Cardiac septum (tissue), 1 donor: ENCODE measurements at places on chromosomes 7 and 10. TPM values are rescaled to one million over a fixed set of nuclear protein-coding genes. Genes with fewer than 3 reads are reported as not detected.

DNA sequence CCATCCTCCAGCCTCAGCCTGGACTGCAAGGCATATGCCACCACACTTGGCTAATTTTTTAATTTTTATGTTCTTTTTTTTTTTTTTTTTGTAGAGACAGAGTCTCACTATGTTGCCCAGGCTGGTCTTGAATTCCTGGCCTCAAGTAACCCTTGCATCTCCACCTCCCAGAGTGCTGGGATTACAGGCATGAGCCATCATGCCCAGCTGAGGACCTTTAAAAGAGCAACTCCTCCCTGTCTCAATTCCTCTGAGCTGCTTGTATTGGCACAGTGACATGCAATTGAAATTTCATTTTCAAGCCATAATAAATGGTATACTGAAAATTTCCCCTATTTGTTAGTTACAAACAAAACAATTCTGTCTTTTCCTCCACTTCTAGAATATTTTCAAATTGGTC is 19.5 kb downstream of the DNAJB9 start:
- DNase-seq, result no peak

The OPN4 gene
- not detected for total RNA-seq

DNA sequence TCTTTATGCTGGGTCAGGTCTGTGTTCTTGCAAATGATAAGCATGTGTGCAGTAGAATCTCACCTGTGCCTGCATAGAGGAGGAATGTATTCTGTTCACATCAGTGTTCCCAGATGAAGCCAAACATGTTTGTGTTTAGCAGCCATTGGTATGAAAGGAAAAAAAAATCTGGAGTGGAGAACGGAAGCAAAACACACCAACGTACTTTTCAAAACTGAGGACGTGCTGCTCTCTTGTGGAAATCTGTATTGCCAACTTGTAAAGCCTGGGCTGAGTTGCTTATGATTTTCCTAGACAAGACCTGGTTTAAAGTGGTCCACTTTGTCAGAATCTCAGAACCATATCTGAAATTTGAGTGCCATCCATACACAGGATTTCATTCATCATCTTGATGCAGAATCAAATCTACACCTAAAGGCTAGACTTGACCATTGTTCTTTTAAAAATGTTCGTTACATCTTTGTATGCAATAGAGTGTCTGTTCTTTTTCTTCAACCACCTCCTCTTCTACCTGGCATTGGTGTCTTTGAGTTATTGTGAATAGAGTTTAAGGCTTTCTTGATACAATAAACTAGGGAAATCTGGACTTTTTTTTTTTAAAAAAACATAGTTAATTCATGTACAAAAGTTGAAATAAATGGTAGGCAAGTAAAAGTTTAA is 367.7 kb downstream of the PHF14 start:
- DNase-seq, result no peak

DNA sequence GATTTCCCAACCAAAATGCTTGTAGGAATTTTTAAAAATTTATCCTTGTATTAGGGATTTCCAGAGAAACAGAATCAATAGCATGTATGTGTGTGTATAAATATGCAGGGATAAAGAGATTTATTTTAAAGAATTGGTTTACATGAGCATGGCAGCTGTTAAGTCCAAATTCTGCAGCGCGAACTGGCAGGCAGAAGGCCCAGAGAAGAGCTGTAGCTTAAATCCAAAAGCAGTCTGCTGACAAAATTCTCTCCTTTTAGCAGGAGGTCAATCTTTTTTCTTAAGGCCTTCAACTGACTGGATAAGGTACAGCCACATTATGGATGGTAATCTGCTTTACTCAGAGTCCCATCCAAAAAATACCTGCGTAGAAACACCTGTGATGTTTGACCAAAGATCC is 42.0 kb downstream of the PRR15 start:
- DNase-seq, result no peak

The CAMK1D gene
- 3.2 TPM for total RNA-seq

GRCh38 chr7:112573302-112574039 is 92.7 kb downstream of the LSMEM1 start:
- DNase-seq, result no peak

GRCh38 chr10:123885406-123886170 is 6.0 kb downstream of the CPXM2 start:
- DNase-seq, result no peak

GRCh38 chr7:883055-884021 is 7.0 kb downstream of the GET4 start:
- no peak for DNase-seq

The UCN3 gene
- total RNA-seq, result not detected

The TMEM176B gene
- total RNA-seq, result 44.9 TPM

DNA sequence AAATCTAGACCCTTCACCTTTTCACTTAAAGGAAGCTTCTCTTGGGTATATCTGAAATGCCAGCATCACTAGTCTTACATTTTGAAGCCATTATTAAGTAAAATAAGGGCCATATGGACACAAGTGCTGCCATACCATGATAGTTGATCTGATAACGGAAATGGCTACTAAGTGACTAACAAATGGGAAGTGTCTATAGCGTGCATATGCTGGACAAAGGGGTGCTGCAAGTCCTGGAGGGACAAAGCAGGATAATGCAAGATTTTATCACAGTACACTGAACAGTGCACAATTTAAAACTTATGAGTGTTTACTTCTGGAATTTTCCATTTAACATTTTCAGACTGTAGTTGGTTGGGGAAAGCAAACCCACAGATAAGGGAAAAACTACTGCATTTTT is 117.9 kb downstream of the ELMO1 start:
- DNase-seq, result no peak

- no peak for DNase-seq
These were observed 10.8 kb downstream of the CHST15 start for GRCh38 chr10:124082555-124082954.

DNA sequence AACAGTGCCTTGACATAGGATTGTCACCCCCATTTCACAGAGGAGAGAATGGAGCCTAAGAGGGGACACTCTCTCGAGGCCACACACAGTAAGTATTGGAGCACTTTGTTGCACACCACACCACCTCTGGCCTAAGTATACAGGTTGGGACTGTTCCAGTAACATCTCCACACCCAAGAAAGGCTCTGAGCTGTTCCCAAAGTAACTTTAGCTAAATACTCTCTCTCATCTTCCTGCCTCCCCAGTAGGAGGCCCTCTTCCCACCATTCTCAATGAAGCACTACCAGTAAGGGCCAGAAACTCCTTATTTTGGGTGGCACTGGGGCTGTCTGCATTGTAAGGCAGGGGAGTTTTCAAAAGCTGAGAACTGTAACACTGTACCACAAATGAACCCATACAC is 189.5 kb downstream of the ZNF438 start:
- no peak for DNase-seq

- no peak for DNase-seq
These were observed 213.1 kb downstream of the HECW1 start for GRCh38 chr7:43325595-43325994.

GRCh38 chr7:26705567-26705966 is 158.8 kb downstream of the SKAP2 start:
- DNase-seq, result no peak

- no peak for DNase-seq
These were observed 22.0 kb upstream of the HGF start for GRCh38 chr7:81791568-81792518.

DNA sequence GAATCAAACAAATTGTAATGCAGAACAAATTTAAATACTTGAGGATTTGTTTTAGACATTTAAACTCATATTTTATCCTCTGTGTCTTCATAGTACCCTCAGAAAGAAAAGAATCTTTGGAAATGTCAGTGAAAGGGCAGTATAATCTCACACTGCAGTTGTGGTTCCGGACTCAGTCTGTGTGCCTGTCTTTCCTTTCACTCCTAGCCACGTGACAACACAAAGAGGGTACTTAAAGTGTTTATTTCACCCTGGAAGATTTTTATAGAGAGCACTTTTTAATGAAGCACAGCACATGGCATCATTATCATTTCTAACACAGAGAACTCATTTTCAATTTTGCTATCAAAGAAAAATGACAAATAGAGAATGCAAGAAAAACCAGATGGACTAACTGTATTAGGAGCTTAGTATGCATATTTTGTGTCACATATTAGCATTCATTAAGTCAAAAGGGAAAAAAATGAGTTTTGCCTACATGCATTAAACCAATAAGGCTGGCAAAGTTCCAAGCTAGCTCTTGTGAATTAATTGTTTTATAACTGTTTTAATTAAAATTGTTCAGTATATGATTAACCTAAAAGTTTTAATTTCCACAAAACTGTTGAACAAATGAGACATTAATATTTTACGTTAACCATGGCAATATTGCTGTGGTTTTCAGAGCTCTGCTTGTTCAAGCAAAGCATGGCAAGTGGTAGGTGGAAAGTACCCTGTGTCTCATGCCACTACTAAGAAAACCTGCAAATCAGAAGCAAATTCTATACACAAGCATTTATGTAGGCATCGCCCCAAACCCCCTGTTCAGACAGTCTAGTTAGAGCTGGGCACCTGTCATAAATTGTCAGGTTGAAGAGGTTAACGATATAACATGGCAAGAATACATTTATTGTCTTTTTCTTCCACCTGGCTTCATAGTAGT is 65.9 kb downstream of the AUTS2 start:
- no peak for DNase-seq

The SEC31B gene
- total RNA-seq, result 7.4 TPM

GRCh38 chr10:115860182-115861107 is 412.6 kb downstream of the GFRA1 start:
- no peak for DNase-seq

DNA sequence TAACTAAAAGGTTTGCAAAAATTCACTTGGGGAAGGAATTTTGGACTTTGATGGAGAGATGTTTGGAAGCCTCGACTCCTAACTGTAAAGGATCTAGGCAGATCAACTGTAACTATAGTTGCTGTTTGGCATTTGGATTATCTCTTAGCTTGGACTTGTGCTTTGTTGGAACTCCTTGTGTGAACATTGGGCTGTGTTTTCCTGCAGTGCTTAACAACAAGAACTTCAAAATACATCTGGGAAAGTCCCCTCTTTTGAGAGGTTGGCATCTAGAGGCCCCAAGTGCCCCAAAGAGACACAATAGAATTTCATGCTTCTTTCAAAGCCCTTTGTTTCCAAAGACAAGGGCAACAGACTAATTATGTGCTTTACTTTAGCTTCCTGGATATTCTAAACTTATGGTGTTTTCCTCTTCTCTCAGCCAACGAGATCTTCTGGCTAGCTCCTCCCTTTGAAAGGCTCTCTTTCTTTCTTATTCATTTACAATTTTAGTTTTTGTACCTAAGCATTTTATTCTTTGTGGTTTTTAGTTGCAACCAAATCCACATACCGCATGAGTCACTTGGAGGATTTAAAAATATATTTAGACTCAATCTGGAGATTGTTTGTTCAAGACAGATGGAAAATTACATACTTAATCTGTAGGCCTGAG is 11.6 kb downstream of the ABCA13 start:
- no peak for DNase-seq

- DNase-seq, result no peak
These were observed 46.8 kb downstream of the DOCK4 start for GRCh38 chr7:112159351-112159750.

DNA sequence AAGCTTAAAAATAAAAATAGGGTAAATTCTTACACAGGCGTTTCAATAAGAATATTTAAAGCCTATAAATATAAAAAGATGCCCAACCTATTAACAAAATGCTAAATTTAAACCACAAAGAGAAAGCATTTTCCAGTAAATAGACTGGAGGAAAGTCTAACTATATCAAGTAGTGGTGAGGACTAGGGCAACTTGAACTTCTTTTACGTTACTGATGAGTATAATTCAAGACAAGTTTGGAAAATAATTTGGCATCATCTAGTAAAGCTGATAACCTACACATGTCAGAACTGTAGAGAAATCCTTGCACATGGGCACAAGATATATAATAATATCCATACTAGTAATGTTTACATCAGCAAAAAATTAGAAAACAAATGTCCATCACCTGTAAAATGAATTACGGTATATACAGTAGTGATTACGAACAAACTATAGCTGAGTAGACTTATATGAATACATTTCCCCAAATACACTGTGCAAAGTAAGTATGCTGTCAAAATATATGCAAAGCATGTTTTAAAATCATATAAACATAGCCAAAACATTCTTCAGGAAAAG is 27.4 kb downstream of the CRPPA start:
- no peak for DNase-seq

GRCh38 chr10:1156921-1157614 is 100.9 kb downstream of the WDR37 start:
- no peak for DNase-seq

- no peak for DNase-seq
These were observed 365.7 kb upstream of the SEMA3C start for GRCh38 chr7:81284576-81284975.

The ANKRD7 gene
- total RNA-seq, result 0.62 TPM

DNA sequence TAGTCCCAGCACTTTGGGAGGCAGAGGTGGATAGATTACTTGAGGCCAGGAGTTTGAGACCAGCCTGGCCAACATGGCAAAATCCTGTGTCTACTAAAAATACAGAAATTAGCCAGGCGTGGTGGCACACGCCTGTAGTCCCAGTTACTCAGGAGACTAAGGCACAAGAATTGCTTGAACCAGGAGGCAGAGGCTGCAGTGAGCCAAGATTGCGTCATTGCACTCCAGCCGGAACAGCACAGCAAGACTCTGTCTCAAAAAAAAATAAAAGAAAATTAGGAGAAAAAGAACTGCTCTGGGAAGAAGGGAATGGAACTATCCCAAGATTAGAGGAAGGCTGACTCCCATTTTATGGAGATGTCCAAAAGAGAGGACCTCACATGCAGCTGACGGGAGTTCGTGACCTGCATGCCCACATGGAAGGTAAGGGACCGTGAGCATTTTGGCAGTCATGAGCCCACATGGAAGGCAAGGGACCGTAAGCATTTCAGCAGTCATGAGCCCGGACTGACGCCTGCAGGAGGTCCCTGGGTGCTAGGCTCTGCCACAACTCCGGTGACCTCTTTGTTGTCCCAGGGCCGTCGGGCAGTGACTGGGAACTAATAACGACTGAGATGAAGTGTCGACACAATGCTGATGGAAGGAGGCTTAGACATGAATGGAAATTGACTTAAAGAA is 18.6 kb upstream of the GTPBP4 start:
- no peak for DNase-seq

DNA sequence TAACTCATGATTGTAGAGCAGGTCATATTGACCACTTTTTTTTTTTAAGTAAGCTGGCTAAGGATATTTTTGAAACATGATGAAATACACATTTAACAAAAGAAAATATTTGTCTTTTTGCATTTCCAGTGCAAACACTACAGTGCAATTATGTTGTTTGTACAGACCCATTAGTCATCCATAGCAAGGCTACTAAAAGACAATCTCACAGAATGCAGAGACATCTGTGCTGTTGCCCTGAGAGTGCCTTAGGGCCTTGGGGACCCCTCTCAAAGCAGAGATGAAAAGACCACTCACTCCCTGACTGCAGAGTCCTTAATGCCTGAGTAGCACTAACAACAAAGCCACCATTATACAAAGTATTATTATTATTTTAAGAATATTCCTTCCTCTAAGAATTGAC is 104.5 kb downstream of the NRCAM start:
- no peak for DNase-seq

The DGKB gene
- total RNA-seq, result 0.75 TPM
